ENCODE measurements at places on chromosomes 11 and 22.

- no peak for DNase-seq
Measured at GRCh38 chr22:42651134-42651533, 1.9 kb upstream of the CYB5R3 start.

DNA sequence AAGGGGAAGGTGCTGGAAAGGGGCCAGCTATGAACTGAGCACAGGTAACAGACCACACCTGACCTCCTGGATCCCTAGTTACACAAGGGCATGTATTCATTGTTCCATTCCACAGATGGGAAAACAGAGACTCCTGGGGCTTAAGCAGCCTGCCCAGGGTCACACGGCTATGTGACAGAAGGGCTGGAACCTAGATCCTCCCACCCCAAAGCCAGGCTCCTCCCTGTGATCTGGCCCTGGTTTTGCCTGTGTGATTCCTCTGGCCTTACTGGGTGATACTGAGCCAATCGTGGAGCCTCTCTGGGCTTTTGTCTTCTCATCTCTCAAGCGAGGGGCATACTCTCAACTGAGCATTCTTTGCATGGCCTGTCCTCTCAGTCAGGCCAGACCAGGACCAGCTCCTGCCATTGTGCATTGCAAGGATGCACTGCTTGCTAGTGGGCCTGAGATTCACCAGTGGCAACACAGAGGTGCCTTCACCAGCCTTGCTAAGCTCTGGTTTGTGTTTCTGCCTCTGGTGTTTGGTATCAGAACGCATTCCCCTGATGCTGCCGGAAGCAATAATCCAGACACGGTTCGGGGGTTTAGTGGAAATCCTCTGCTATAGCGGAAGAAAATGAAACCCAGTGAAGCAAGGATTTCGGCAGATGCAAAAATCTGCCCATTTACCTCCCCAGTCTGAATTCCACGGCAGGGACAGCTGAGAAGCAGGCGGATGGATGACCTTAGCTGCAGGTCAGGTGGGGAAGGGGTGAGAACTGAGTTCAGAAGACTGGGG lies 226.6 kb downstream of the ST3GAL4 start:
- DNase-seq = no peak

DNA sequence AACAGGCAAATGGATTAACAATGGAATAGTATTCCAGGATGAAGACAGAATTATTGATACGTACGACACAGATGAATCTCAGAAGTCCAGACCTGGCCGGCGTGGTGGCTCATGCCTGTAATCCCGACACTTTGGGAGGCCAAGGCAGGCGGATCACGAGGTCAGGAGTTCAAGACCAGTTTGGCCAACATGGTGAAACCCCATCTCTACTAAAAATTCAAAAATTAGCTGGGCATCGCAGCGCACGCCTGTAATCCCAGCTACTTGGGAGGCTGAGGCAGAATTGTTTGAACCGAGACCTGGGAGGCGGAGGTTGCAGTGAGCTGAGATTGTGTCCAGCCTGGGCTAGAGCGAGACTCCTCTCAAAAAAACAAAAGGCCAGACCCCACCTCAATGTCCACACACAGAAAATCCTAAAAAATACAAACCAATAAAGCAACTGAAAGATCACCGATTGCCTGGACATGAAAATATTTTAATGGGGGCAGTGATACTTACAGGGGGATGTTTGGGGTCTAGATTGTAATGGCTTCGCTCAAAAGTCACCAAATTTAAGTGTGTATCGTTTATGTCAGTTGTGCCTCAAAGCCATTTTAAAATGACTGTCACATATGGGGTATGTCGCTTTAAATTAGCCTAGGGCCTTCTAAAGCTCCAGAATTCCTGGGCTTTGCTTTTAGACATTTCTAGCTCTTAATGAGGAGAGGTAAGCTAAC lies 3.8 kb downstream of the RPS25 start:
- no peak for DNase-seq

DNA sequence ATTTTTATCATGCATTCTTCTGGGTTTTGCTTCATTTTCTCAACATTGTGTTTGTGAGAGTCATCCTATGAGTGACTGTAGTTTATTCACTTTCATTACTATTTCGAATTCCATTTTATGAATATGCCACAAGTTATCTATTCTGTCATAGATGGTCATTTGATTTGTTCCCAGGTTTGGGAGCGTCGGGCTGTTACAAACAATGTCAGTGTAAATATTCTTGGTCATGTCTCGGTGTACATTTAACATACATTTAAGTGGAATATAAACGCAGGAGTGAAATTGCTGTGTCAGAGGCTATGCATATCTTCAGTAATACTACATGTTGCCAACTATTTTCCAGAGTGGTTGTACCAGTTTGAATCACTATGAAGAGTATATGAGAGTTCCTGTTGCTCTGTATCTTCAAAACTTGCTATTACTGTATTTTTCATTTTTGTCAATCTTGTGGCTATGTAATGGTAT lies 2.4 kb downstream of the TRIM44 start:
- DNase-seq = no peak

- DNase-seq = no peak
Measured at GRCh38 chr11:70429724-70430521, 31.6 kb downstream of the CTTN start.
